ENCODE measurements at places on chromosomes 1 and 21.
A peak's percentile ranks its signal among the peaks of the same experiment; 100 is the strongest.

DNA sequence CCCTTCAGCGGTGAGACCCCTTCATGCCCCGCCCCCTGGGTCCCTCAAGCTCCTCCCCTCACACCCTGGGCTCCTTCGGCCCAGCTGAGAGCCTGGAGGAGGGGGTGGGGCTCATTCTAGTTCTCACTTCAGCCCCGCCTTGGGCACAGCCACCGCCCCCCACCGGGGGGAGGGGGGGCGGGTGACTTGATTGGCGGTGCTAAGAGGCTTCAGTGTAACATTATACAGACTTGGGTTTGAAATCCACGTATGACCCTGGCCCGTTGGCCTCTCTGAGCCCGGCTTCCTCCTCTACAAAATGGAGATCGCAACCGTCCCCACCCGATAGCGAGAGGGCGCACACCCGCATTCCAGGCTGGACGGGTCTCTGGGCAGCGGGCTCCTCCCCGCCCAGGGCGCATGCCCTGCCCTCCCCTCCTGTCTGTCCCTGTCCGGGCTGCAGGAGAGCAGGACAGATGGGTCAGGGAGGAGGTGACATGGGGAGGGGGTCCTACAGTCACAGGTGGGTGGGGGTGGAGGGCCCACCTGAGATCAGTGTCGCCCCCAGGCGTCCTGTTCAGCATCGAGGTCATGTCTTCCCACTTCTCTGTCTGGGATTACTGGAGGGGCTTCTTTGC, 5.1 kb downstream of the CLCNKB start:
- peak; percentile 36 for DNase-seq

GRCh38 chr21:45153358-45154318, 79.3 kb downstream of the ADARB1 start:
- peak; percentile 37 for DNase-seq

- DNase-seq: no peak
Observed at GRCh38 chr1:176206006-176206960, 803 bp downstream of the COP1 start.

DNA sequence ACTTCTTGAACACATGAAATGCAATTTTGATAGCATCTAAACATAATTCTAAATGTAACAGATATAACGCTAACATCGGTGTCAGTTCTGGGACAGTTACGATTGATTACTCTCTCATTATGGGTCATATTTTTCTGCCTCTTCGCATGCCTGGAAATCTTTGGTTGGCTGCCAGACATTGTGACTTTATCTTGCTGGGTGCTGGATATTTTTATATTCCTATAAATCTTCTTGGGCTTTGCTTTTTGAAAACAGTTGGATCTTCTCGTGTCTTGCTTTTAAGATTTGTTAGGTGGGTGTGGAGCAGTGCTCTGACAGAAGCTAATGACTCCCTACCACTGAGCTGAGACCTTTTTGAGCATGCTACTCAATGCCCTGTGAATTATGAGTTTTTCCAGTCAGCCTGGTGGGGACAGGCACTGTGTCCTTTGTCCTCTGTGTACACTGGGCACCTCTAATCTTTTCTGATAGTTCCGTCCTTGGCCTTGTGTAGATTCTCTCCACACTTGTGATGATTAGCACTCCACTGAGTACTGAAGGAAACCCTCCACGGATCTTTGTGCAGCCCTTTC, 28.0 kb upstream of the EDARADD start:
- no peak for DNase-seq

GRCh38 chr1:92481971-92482664, 4.6 kb downstream of the GFI1 start:
- DNase-seq: no peak

DNA sequence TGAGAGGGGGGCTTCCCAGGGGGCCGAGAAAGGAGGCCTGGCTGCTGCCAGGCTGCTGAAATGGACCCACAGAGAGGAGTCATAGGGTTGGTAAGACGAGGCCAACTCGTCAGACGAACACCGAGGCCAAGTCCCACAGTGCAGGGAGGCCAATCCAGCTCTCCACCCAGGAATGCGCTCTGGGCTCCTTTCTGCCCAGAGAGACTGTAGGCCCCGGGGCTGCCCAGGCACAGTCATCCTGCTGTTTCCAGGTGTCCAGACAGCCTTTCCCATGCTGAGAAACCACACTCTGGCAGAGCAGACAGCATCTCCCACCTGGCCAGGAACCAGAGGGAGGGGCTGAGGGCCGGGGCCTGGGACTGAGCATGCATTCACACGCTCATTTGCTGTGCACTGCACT, 26.7 kb upstream of the RSPO1 start:
- no peak for DNase-seq

GRCh38 chr21:41776778-41777177, 9.9 kb upstream of the RIPK4 start:
- no peak for DNase-seq

DNA sequence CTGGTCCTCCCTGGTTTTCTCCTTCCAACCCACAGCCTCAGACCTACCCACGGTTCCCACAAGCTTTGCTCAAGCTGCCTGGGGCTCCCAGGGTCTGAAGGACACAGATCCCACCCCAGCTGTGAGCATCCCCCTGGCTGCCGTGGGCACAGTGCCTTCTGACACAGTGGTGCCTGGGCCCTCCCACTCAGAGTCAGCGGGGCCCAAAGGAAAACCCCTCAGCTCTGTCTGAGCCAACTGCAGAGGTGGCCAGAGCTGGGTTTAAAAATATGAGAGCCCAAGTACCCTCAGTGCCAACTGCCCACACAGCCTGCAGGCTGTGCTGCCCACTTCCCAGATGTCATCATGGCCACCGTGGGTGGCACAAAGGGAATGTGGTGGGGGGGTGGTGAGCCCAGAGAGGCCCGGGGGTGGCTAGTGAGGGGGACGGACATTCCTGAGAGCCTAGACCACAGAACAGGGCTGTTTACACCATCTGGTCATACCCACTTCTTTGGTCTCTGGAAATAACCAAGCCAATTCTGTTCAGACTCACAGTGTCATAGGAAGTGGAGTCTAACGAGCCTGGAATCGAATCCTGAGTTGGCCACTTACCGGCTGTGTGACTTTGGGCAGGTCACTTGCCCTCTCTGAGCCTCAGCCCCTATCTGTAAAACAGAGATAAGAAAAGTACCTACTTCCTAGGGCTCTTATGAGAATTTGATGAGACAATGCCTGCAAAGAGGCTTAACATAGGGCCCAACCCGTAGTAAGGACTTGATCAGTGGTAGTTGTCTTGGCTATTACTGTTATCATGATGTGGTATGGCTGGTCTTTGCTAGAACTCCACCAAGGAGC, 85.5 kb downstream of the CAMK2N1 start:
- DNase-seq: no peak

DNA sequence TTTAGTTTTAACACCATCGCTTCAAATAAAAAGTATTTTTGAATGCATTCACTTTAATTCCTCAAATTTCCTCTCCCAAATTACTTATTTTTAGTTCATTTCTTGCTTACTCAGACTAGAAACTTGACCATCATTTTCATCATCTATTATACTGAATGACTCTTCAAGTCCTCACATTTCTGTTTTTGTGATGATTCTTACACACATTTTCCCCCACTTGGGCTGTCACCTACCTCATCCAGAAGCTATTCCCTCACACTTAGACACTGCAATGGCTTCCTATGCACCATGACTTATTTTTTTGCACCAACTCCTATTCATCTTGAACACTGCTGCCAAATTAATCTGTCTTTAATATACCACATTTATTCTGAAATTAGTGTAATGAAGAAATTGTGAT, 239.6 kb upstream of the DUSP10 start:
- DNase-seq: no peak

DNA sequence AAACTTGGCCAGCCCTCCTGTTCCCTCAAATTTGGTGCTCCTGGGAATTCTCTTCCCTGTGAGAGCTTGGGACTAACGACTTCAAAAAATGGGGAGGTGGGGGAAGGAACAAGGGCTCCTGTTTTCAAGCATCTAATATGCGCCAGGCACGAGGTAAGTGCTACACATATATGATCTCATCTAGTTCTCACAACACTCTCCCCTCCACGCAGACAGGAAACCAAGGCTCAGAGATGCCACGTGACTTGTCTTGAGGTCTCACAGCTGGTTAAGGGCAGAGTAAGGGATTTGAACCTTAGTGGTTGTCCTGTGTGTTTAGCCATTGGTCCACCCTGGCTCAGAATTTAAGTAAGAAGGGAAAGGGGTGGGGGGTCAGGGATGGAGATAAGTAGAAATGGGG, 125.9 kb downstream of the DMRTB1 start:
- DNase-seq: no peak

DNA sequence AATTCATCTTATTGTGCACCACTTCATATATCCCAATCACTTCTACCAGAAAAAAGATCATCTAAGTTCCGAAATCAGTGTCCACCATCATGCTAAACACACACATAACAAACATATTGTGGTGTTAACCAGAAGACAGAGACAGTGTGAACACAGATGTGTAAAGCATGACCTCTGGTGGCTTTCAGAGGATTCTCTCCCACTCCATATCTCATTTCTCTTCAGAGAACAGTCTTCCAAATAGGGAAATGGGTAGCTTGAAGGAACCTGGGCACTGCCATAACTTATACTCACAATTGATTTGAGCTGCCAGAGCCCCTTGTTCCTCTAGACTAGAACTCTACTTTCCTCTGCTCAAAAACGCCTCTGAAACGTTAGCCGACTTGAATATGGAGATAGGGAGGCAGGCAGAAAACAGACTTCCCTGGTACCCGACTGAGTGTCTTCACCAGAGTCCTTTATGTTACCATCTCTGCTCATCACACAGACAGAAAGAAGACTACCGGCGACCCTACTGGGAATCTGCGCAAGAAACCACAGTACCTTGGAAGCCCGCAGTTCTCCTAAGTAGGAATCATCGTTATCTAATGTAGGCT, 1.8 kb upstream of the ELAPOR1 start:
- DNase-seq: no peak

GRCh38 chr1:155892796-155893195, 18.4 kb downstream of the RIT1 start:
- DNase-seq: no peak

DNA sequence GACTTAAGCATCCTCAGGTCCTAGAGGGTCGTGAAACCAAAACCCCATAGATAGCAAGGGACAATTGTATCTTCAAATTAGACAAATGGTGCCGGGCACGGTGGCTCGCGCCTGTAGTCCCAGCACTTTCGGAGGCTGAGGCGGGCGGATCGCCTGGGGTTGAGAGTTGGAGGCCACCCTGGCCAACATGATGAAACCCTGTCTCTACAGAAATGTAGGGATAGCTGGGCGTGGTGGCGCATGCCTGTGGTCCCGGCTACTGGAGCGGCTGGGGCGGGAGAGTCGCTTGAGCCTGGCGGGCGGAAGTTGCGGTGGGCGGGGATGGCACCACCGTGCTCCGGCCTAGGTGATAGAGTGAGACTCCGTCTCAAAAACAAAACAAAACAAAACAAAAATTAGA, 780.6 kb downstream of the BRINP3 start:
- no peak for DNase-seq

- no peak for DNase-seq
Observed at GRCh38 chr1:206121269-206121668, 4.1 kb upstream of the AVPR1B start.

GRCh38 chr1:94258873-94259331, 21.5 kb upstream of the ARHGAP29 start:
- no peak for DNase-seq

- DNase-seq: no peak
Observed at GRCh38 chr1:46508757-46509156, 19.1 kb downstream of the DMBX1 start.

- no peak for DNase-seq
Observed at GRCh38 chr1:18881642-18882431, 20.5 kb downstream of the ALDH4A1 start.

DNA sequence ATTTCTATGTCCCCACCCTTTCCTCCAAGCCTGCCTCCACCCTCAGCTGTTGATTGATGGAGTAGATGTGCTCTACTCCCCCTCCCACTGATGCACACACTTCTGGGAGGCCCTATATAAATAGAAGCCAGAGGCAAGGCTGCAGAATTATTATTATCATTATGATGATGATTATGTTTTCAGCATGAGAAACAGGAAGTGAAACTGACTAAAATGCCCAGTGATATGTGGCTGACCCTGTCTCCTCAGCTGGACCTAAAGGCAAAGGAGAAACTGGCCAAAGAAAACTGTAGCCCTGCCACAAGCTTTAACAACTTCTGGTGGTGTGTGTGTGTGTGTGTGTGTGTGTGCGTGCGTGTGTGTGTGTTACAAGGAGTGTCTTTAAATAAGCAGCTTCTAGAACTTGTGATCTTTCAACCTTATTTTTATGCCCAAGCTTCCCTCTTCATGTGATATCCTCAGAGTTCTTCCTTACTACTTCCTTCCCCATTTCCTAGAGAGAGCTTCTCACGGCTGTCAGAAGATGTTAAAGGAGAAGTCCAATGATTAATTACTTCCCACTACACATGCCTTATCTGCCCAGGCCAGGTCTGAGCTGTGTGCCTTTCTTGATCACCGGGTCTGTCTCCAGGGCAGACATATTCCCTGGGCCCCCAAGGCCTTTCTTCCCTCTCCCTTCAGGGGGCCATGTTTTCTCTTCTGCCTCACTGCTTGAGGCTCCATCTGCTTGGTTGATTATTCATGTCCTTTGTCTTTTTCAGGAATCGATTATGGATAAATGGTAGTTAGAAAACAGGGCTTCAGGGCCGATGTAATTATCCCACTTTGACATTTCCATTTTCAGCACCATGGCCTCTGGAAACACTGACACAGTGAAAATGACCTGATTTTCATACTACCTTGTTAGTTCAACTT, 11.6 kb upstream of the MAPKAPK2 start:
- DNase-seq: no peak

All from naive B cell (primary cell).